ENCODE measurements at places on chromosomes 3 and 15.

DNA sequence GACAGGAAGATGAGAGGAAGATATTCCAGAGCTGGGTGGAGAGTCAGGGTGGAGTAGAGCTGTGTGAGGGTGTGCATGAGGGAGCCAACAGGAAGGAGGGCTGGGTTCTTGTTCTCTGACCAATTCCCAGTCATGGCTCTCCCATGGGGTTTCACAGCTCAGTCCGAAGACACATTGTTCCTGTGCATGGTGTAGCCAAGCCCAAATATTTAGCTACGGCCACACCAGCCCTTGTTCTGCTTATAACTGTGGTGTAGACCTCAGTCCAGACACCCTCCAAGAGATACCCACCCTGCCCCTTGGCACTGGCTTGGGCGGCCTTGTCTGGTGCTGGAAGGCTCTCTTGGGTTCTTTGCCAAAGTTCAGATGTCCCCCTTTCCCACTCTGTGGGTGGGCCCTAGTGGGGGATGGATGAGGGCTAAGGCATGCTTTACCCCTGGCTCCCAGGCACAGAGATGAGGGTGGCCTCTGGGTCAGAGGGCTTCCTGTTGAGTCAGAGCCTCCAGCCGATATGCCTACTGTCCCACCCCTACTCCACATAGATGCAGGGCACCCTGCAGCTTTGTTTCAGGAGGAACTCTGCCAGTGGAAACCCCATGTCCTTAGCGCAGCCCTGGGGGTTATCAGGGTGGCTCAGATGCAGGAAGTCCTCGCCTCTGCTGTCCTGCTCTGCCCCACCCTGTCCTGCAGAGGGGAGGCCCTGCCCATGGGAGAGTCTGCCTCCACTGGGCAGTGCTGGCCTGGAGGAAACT, 271.2 kb upstream of the CTDSPL start:
- no peak for DNase-seq

DNA sequence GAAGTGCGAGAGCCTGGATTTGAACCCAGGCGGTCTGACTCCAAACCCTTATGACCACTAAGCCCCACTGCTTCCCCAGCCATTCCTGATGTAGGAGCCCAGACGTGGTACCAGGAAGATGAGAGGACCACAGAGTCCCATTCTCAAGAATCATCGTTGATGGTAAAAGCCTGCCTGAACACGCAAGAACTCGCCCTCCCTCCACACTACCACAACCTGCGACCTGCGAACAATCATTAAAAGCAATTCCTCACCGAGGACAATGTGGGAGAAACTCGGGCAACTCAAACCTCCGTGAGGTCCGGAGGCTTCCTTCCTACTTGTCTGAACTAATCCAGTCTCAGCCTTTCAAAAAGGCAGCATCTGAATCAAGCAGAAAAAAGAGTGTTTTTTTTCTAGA, 10.3 kb downstream of the MAGI1 start:
- no peak for DNase-seq

- DNase-seq = no peak
Measured at GRCh38 chr3:141629976-141630375, 108.1 kb upstream of the RNF7 start.

- DNase-seq = no peak
Measured at GRCh38 chr3:42504334-42505127, 2.1 kb downstream of the VIPR1 start.

DNA sequence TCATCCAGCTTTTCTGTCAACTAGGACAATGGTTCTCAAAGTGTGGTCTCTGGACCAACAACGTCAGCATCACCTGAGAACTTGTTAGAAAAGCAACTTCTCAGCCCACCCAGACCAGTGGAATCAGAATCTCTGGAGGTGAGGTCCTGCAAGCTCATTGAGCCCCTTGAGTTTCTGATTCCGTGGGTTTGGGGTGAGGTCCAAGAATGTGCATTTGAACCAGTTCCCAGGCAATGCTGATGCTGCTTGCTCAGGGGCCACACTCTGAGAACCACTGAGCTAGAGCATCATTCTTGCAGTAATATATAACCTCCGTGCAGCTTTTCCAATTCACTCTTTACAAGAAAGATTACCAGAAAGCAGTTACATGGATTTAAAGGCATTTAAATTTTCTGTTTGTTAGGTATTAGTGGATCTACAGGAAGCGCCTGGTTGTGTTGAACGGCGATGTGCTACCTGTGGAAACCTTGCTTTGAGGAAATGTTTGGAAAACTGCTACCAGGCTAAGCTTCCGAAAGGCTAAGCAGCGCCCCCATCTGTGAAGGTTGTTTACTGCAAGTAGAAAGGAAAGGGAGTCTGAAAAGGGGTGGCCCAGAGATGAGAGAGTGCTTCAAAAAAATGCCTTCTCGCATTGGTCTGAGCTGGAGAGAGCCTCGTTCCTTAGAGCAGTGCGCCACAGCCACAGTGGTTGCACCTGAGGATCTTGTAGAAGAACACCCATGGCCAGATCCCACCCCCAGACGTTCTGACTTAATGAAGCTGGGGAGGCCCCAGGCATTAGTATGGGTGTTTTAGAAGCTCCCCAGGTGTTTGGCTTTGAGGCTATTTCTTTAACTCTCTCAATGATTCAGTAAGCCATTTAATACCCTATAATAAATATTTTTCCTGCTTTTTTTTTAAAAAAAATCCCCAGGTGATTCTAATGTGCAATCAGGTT, 50.0 kb downstream of the RLBP1 start:
- DNase-seq = peak; percentile 36

GRCh38 chr3:195150181-195151118, 120.5 kb downstream of the XXYLT1 start:
- DNase-seq = peak; percentile 88

Data from amniotic epithelial cell (primary cell).